ENCODE measurements at places on chromosomes 11 and 22. TPM values are rescaled to one million over a fixed set of nuclear protein-coding genes. Genes with fewer than 3 reads are reported as not detected.
A peak's percentile ranks its signal among the peaks of the same experiment; 100 is the strongest.

- peak; percentile 90 for DNase-seq
These were observed 159.3 kb upstream of the GRK3 start for GRCh38 chr22:25404928-25405816.

DNA sequence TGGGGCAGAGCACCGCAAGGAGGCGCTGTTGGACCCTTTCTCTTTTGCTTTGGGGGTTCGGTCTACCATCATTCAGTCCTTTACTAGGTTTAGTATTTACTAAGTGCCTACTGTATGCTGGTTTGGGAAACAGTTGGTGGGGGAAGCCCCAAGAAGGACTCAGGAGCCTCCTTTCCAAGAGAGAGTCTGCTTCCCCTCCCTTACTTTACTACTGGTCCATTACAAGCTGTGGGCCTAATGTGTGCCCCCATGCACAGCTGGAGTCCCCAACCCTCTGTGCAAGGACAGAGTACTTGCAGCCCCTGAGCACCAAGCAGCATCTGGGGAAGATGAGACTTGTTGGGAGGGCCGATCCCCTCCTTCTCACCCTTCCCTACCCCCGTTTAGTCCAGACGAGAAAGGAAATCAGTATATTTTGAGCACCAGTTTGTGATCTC is 876 bp upstream of the UBE2L6 start:
- no peak for DNase-seq

DNA sequence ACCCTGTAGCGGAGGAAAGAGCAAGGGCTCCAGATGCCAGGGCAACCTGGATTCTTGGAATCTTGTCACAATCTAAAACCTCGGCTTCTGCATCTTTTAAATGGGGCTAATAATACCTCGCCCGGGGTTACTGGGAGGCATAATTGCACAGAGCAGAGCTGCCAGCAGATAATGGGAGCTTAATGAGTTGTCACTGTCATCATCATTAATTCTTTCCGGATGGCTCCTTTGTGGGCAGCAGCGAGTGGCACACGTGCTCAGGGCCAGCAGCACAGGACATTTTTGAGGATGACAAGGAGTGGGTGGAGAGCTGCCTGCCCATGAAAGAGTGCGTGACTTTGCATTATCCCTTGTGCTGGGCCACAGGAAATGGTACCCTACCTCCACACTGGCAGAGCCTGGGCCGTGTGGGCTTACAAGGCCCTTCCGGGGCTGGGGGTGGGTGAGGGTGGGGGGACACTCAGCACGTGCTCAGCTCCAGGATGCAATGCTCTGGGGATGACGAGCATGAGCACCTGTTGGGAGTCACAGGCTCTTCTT is 5.7 kb downstream of the PDGFB start:
- DNase-seq: no peak

The MUC6 gene
- not detected for total RNA-seq

- DNase-seq: no peak
These were observed 5.1 kb downstream of the SNU13 start for GRCh38 chr22:41683616-41684015.

The PICK1 gene
- total RNA-seq: 30.9 TPM

The ART1 gene
- total RNA-seq: 1.8 TPM

DNA sequence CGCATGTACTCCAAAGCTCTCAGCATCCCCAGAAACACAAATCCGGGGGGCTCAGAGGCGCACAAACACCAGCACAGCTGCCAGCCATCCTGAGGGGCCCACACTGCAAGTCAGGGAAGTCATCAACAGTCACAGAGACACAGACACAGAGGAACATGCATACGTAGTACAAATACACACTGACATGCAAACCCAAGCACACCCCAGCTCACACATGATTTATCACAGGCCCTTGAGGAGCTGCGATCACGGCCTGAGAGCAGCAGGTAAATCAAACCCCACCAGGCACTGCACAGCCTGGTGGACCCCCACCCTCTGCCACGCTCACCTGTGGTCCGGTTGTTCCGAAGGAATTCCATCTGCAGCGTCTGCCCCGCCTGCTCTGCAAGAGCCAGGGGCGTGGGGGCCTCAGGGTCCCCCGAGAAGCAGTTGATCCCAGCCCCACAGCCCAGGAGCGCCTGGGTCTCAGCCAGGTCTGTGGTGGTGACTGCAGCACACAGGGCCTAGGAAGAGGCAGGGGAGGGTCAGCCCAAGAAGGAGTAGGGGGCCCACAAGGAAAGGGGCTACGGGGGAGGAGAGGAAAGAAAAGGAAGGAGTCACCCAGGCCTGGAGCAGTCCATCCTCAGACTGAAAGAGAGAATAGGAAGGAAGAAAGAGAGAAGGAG is 28.5 kb upstream of the PDE2A start:
- no peak for DNase-seq

DNA sequence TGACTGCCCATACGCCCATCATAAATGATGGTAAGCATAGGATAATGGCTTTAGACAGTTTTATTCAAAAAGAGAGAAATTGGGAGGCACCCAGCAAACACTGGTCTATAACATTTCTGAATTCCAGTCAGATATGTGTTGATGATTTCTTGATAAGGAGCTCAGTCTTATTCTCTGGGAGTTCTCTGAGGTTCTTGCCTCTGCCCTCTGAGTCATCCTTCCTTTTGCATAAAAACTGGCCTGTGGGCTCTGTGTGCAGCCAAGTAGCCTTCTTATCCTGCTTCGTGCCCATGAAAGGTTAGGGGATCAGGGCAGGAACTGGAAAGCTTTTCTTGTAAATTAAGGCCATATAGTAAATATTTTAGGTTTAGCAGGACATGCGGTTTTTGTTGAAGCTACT is 48.9 kb downstream of the FAR1 start:
- no peak for DNase-seq
